DMS153 (cell line): ENCODE measurements at places on chromosomes 7 and 10.

DNA sequence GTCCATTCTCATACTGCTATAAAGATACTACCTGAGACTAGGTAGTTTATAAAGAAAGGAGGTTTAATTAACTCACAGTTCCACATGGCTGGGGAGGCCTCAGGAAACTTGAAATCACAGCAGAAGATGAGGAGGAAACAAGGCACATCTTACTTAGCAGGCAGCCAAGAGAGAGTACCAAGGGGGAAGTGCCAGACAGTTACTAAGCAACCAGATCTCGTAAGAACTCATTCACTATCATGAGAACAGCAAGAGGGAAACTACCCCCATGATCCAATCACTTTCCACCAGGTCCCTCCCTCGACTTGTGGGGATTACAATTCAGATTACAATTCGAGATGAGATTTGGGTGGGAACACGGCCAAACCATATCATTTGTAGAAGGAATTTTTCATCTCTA, 36.3 kb downstream of the NHLRC2 start:
- DNase-seq, result no peak

- DNase-seq, result no peak
Measured at GRCh38 chr10:51386248-51386885, 312.1 kb downstream of the PRKG1 start.

DNA sequence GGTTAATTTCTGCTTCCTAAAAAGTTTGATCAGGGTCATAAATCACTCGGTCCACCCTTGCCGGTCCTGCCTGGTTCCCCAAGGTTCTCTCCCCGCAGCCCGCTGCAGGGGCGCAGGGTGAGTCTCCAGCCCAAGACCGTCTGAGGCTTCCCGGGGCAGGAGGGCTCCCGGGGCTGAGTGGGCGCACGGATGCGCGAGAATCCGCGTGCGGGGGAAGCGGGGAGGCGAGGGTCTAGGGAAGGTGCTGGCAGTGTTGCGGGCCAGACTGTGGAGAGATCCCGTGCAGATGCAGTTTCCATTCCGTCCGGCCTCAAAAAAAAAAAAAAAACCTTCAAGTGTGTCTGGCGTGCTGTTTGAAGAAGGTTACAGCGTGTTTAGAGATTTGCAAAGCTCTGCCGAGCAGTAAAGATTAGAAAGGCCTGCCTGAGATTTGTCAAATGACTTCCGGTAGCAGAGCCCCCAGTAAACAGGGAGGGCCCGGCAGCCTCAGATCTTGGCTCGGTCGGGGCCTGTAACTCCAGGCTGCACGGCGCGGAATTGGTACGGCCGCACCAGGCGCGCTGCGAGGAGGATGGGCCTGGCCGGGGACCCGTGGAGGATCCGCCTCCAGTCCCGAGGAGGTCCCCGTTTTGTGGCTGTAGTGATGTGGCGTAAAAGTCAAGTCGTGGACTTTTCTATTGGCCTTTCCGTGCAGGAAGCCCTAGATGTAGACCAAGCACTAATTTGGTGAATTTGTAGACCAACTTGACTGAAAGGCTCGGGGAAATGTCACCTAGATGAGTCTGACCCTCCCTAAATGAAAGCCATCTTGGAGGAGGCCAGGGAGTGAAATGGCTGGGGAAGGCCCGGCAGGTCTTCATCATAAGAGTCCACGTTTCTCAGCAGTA, 293.2 kb upstream of the NFE2L3 start:
- DNase-seq, result peak; percentile 28

- no peak for DNase-seq
Measured at GRCh38 chr10:100551738-100552137, 16.0 kb downstream of the HIF1AN start.

DNA sequence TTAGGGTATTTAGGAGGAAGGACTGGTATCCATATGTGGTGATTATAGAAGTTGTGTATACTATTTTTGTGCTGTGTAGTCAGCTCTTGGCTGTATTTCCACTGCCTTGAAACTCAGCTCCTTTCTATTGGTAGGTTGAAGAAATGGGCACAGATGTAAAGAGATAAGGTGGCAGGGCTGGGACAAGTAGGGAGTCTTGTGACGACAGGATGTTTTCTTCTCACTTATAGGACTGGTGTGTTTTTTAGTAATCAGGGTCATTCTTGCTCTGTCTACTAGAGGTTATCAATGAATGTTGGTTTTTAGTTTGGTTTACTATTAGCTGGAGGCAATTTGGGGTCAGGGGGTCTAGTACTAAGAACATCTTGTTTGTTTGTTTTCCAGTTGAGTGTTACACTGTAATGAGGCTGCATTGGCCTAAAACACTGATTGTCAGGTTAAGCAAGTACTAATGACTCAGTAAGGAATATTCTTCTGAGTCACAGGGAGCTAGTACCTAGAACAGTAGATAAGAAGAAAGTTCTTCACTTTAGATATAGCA, 11.8 kb downstream of the UBN2 start:
- DNase-seq, result no peak

- no peak for DNase-seq
Measured at GRCh38 chr7:107046491-107047259, 2.2 kb downstream of the PRKAR2B start.

- no peak for DNase-seq
Measured at GRCh38 chr10:124539935-124540641, 78.5 kb downstream of the LHPP start.

- DNase-seq, result no peak
Measured at GRCh38 chr7:157520249-157520648, 183.4 kb downstream of the DNAJB6 start.

DNA sequence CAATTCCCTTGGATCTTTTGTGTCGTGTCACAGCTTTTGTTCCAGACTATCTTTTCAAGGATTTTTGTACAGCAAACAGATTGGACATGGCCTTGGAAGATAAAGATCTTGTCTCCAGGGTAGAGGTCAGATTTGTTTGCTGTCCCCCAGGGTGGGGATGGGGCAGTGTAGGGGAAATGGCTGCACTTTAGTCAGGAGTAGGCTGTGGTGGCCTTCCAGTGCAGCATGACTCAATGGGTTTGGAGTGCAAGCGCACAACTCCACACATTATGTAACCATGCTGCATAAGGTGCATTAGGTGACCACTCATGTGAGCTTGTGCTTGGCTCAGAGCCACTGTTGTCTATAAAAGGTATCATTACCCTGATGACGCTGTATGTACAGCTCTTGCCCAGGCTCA, 23.9 kb upstream of the ADAMTS14 start:
- no peak for DNase-seq
